Occipital lobe (tissue), 3 donors: ENCODE measurements at places on chromosomes 16 and 17. TPM values are rescaled to one million over a fixed set of nuclear protein-coding genes. Genes with fewer than 3 reads are reported as not detected.
A peak's percentile ranks its signal among the peaks of the same experiment; 100 is the strongest.

GRCh38 chr17:1834380-1835149 is 4.8 kb downstream of the RPA1 start:
- DNase-seq, result no peak

DNA sequence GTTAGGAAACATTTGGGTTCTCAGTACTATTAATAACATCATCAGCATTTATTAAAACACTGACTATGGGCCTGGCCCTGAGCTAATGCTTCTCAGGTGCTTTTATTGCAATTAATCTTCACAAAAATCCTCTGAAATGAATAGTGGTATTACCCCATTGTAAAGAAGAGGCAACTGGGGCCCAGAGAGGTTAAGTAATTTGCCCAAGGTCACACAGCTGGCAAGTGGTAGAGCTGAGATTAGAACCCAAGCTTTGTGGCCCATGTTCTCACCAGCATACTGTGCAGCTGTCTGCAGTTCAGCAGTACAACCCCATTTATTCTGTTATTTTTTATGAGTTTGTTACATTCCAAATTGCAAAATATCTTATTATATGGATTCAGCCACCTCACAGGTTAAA is 82.3 kb downstream of the TBC1D16 start:
- no peak for DNase-seq

Gene KCNG4
- total RNA-seq, result not detected

DNA sequence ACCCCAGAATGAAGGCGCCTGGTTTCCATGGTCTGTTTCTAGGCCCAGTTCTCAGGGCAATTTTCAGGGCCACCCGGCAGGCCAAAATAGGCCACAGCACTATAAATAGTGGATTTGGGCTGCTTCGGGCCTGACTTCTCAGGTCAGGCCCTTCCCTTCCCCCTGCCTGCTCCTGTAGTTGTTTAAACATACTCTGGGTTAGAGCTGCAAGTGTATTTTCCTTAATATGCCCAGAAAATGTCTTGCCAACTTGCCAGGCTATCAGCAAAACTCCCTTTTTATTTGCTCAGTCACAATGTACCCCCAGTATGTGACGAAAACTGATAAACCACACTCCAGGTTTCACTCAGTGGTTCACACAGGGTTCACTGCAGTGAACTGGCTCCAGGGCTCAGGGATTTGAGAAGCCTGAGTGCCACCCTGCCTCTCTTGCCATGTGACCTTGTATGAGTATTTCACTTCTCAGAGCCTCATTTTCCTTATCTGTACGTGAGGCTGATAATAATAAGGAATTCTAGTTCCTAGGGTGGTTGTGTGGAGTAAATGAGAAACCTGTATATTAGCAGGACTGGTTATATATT is 76.5 kb downstream of the GPRC5B start:
- DNase-seq, result no peak

Gene PNMT
- 2.2 TPM for total RNA-seq

DNA sequence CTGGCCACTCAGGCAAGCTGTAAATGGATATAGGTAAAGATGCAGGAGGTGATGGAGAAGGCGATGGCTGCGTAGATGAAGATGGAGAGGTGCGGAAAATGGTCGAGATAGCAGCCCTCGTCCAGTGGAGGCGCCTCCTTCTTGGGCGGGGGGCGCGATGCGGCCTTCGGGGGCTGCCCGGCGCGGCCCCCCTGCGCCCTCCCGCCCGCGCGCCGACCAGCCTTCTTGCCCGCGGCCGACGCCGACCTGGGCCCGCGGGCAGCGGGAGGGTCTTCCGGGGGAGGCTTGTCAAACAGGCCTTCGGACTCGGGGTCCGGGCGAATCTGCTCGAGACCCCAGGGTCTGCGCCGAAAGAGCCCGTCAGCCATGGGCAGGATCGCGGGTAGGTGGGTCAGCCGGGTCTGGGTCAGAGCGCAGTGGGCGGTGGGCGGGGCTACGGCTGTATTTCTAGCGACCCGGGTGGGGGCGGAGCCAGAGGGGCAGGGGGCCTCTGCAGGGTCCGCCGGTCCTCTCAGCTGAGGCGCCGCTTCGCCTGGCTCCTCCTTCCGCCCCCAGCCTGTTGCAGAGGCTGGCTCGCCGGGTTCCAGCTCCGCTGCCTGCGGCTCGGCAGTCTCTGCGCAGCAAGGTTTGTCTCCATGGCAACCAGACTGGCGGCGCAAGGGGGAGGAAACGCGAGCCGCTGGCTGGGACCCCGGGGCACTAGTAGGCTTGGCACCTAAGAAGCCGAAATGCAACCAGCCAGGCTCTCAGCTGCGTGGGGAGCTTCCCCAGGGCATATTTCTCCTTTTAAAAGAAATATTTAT is 14.4 kb downstream of the MIS12 start:
- peak; percentile 88 for DNase-seq

Gene ITGB4
- total RNA-seq, result 2.7 TPM

- DNase-seq, result no peak
Observed at GRCh38 chr16:80606221-80606766, 65.5 kb downstream of the DYNLRB2 start.

Gene TBC1D3
- not detected for total RNA-seq
